ENCODE measurements at places on chromosomes 4 and X. TPM values are rescaled to one million over a fixed set of nuclear protein-coding genes. Genes with fewer than 3 reads are reported as not detected.

DNA sequence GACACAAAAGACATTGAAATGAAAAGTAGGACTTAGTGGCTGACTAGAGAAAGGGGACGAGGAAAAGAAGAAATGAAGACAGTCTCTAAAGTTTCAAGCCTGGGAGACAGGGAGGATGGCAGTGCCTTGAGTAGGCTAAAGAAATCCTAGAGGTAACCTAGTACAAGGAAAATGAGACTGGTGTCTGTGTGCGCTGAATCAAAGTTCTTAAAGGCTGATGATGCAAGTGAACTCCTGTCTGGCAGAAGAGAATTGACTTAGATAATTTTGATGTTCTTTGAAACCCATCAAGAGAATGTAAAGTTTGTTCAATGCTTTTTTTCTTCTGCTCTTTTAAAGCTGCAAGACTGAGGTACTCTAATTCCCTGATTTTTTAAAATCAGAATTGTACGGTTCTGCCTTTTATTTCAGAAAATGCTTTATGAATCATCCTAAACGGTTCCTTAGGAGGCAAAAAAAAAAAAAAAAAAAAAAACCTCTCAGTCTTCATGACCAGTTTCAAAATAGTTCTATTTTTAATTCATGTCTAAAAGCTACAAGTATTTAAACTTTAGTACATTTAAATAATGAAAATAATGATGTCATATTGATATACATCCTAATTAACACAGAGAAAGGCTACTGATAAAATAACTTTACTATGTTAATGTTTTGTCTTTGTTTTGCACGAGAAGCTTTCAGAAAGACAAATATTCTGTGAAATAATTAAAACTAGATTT is 189.8 kb downstream of the PPP3CA start:
- H3K27me3 ChIP-seq = no peaks in the 10 kb centered on the region
- H3K4me3 ChIP-seq = no peak overlapping the region
- DNase-seq = no peak
- H3K36me3 ChIP-seq = no peaks in the 10 kb centered on the region
- no peaks in the 10 kb centered on the region for H3K4me1 ChIP-seq

GRCh38 chr4:38677441-38677840 is 13.4 kb downstream of the KLF3 start:
- H3K4me3 ChIP-seq = no peak overlapping the region
- no peaks in the 10 kb centered on the region for H3K27me3 ChIP-seq
- no peaks in the 10 kb centered on the region for H3K36me3 ChIP-seq
- no peak for DNase-seq

- no peaks in the 10 kb centered on the region for H3K27me3 ChIP-seq
- no peaks in the 10 kb centered on the region for H3K36me3 ChIP-seq
- no peak for DNase-seq
- no peaks in the 10 kb centered on the region for H3K4me1 ChIP-seq
- no peak overlapping the region for H3K27ac ChIP-seq
Observed at GRCh38 chr4:156336511-156336910, 382.8 kb upstream of the CTSO start.

GRCh38 chr4:136985683-136986082 is 546.6 kb downstream of the PCDH18 start:
- no peak for DNase-seq
- no peak overlapping the region for H3K27ac ChIP-seq

GRCh38 chr4:142840516-142841123 is 5.5 kb downstream of the INPP4B start:
- no peak for DNase-seq
- H3K4me3 ChIP-seq = no peak overlapping the region
- no peaks in the 10 kb centered on the region for H3K27me3 ChIP-seq
- H3K4me1 ChIP-seq = no peaks in the 10 kb centered on the region
- no peaks in the 10 kb centered on the region for H3K36me3 ChIP-seq

- H3K27me3 ChIP-seq = no peaks in the 10 kb centered on the region
- peak; percentile 76 for DNase-seq
- H3K4me1 ChIP-seq = no peaks in the 10 kb centered on the region
- no peak overlapping the region for H3K4me3 ChIP-seq
Observed at GRCh38 chr4:158729716-158730559, 6.7 kb upstream of the PPID start.

- no peak overlapping the region for H3K4me3 ChIP-seq
- no peaks in the 10 kb centered on the region for H3K36me3 ChIP-seq
- no peak overlapping the region for H3K27ac ChIP-seq
- no peak for DNase-seq
- H3K4me1 ChIP-seq = no peaks in the 10 kb centered on the region
Observed at GRCh38 chrX:48520455-48520854, 1.2 kb upstream of the EBP start.

GABRG1 gene
- not detected for total RNA-seq

MAGEB1 gene
- total RNA-seq = not detected

RADX gene
- 5.2 TPM for total RNA-seq
